Mesenteric fat pad (tissue), 1 donor: ENCODE measurements at places on chromosomes 2 and 18. TPM values are rescaled to one million over a fixed set of nuclear protein-coding genes. Genes with fewer than 3 reads are reported as not detected.

Gene TLX2
- not detected for total RNA-seq

DNA sequence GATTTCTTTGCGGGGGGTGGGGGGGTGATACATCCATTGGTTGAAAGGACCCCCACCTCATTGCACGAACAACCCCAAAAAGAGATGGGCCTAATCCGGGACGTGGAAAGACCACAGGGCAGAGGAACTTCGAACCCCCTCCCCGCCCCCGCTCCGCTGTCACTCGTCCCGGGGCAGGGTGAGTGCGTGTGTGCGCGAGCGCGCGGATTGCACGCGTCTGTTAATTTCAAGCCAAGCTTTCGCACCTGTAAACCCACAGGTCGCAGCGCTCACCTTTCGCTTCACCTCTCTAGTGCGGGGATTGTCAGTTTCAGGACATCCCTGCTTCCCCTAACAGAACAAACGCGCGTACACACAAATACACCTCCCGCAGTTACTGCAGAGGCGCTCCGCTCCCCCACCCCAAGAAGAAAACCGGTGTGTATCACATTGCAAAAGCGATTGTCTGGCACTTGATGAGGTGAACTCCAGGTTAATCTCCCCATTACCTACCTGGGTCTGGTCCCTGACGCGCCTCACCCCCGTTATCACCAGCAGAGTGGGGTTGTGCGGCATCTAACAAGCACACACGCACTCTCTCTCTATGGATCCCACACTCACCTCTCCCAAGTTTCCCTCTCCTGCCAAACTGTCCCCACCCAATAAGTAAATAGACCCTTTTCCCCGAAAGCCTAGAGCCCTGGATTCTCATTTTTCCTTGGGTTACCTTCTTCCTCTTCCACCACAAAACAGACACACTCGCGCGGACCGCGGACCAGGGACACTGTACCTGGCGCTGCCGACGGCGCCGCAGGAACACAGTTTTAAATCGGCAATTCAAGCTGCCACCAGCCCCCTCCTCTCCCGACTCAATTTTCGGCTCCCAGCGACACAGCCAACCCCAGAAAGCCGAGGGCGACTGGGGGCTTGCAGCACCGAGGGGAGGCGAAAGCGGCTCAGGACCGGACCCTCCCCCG lies 1.0 kb downstream of the CYP26B1 start:
- peak; percentile 87 for DNase-seq

- DNase-seq: no peak
These were observed 15.2 kb upstream of the ZFP36L2 start for GRCh38 chr2:43241558-43241957.

GRCh38 chr2:235545339-235546150 lies 51.7 kb downstream of the AGAP1 start:
- DNase-seq: peak; percentile 67

DNA sequence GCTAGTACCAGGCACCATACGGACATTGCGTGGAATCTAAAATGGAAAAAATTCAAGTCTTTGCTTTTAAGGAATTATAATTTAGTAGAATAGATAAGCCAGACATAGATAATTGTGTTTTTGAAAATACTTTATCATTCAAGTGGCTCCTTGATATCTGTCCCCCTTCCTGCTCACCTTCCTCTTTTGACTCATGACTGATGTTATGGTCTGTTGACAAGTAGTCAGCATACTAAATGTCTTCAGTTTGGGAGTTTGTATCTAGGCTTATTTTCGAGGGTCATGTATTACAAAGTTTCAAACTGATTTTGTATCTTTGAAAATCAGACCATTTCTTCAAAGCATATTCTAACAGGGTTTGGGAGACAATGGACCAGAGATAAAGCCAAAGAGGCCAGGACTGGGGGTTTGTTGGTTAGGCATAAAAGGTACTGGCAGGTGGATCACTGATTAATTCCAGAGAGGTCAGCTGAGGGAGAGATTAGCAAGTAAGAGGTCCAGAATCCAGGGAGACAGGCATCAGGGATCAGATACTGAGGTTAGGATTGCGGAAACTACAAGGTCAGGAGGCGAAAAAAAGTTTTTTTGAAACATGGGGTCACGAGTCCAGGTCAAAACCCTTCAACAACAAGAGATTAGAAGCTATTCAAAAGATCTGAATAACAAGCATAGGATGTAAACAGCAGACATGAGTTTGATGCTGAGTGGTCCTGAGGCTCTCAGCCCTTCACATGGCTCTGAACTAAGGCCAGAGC lies 31.5 kb upstream of the KLHL14 start:
- no peak for DNase-seq

DNA sequence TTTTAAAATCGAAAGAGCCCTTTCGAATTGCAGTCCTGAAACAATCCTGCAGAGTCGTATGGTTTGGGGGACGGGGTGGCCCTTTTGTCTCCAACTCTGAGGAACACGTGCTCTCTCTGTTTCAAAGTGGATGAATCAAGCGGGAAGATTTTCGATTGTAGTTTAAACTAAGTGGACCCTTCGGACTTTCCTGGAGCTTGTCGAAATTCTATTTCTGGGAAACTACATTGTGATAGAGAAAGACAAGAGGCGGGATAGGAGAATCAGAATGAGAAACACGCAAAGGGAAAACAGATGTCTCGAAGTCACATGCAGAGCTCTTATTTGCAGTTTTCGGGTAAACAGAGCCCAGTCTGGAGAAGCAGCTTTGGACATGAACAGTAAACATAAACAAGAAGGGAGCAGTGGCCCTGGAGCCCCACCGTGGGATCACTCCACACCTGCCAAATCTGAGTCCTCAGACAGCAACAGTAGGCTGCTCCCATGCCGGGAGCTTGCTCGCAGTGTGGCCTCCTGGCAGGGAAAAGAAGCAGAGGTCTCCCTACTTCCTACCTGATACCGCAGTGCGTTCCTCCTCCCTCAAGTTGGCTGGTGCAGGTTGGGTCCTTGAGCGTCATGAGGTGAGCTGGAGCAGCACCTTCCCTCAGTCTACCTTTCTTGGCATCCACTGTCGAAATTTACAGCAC lies 202.4 kb downstream of the SLC4A3 start:
- no peak for DNase-seq

DNA sequence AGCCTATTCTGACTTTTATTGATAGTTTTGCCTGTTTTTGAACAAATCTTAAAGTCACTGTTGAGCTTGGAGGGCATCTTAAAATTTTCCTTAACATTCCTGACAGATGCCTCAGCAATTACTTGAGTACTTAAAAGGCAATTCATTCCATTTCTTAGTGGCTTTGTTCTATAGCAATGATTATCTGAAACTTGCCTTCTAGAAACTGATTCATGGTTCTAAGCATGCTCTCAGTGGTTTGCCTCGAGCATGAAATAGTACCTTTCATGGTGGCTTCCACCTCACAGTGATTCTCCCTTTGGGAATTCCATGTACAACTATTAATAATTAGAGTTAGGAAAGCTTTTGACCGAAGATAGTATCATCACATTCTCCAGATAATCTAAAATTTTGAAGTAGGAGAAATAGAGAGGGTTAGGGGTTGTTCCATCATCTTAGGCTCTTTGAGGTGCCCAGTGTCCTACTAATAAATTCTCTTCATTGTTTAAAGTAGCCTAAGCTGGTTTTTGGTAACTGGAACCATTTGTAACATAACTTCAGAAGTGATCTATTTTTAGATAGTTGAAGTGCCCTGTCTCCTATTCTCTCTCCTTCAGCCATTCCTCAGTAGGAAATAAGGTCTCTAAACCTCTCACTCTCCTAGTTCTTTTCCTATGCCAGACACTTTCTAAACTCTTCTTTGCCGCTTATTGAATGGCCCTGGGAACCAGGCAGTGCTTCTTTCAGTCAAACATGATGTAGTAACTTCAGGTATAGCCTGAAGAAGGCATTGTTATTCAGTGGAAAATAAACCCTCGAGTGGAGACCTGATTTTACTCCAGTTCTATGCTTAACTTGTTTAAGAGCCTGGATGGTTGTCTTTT lies 156.1 kb downstream of the HAUS1 start:
- no peak for DNase-seq

DNA sequence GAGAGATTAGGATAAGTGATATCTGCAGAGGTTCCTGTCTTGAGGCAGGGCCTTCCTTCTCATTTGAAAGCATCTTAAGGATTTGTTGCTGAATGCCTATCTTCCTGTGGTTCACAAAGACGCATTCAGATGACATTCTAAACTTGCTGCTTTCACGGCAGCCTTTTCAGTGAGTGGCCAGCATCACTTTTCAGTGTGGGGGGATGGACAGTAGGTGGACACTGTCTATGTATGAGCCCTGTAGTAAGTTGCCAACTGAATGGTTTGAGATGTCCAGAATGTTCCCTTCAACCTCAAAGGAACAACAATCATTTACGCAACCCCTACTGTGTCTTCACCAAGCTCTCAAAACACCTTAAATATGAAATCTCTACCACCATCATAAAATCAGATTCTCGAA lies 46.6 kb downstream of the SETBP1 start:
- DNase-seq: no peak

Gene PSTPIP2
- 8.8 TPM for total RNA-seq

Gene ZNF236
- total RNA-seq: 14.5 TPM
